Stimulated activated CD8-positive, alpha-beta memory T cell treated with anti-CD3 and anti-CD28 coated beads, Interleukin-4, amount 100 ng/mL, for 1 hour (primary cell): ENCODE measurements at places on chromosomes 3 and 15.

GRCh38 chr3:194328053-194328657 lies 23.0 kb downstream of the CPN2 start:
- DNase-seq: no peak

- DNase-seq: no peak
Observed at GRCh38 chr3:105821433-105821832, 47.4 kb downstream of the CBLB start.

DNA sequence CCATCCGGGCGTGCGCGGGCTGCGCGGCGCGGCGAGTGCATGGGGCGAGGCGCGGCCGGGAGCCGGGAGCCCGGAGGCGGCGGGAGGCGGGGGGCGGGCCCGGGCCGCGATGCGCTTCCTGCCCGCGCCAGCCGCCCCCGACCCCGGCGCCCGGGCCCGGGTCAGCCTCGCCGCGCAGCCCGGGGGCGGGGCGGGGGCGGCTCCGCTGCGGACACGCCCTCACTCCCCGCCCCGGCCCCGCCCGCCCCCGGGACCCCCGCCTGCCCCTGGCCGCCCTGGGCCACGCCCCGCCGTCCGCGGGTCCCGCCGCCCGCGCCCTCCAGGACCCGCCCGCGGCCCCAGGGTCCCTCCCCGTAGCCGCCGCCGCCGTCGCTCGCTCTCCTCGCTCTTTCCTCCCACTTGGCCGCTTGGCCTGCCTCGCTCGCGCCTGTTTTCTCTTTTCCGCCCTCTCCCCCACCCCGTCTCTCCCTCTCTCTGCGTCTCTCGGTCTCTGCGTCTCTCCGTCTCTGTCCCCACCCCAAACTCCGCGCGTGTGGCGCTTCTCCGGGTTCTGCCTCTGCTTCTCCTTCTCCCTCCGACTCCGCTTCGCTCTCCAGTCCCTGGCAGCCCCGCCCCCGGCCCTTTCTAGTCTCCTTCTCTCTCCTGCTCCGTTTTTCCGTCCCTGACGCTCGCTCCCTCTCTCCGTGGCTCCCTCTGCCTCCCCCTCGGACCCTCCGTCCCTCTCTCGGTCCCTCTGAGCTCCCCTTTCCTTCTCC lies at the start of gene PLXND1:
Gene PLXND1, minus strand, starts transcription at position 41 of the 755 bp plus-strand sequence. Its CDS starts 37 bp downstream, at position 4.
- DNase-seq: no peak

GRCh38 chr15:78241017-78241416 lies 6.7 kb upstream of the ACSBG1 start:
- peak; percentile 70 for DNase-seq

- DNase-seq: no peak
Observed at GRCh38 chr3:193589129-193589528, 3.9 kb upstream of the OPA1 start.

GRCh38 chr15:85456798-85457197 lies 76.4 kb downstream of the AKAP13 start:
- DNase-seq: no peak

GRCh38 chr3:128983293-128984069 lies 10.4 kb downstream of the CFAP92 start:
- DNase-seq: no peak

- DNase-seq: no peak
Observed at GRCh38 chr15:59180945-59181600, 25.6 kb upstream of the LDHAL6B start.

DNA sequence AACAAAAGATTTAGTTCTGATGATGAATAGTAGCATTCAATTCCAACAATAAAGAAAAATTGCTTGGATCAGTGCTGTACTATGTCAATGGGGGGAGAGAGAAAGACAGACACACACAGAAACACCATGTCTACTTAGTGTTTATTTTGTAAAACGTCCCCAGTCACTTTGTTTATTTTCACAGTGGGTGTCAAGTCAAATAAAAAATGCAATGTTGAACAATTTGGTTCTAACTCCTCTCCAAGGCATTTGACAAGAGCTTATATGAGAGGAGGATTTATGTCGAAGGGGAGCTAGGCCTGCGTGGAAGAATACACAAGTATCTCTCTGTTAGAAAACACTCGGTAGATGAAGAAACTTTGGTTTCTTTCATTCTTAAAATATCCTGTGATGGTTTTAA lies 201.7 kb upstream of the SLC2A2 start:
- DNase-seq: no peak

DNA sequence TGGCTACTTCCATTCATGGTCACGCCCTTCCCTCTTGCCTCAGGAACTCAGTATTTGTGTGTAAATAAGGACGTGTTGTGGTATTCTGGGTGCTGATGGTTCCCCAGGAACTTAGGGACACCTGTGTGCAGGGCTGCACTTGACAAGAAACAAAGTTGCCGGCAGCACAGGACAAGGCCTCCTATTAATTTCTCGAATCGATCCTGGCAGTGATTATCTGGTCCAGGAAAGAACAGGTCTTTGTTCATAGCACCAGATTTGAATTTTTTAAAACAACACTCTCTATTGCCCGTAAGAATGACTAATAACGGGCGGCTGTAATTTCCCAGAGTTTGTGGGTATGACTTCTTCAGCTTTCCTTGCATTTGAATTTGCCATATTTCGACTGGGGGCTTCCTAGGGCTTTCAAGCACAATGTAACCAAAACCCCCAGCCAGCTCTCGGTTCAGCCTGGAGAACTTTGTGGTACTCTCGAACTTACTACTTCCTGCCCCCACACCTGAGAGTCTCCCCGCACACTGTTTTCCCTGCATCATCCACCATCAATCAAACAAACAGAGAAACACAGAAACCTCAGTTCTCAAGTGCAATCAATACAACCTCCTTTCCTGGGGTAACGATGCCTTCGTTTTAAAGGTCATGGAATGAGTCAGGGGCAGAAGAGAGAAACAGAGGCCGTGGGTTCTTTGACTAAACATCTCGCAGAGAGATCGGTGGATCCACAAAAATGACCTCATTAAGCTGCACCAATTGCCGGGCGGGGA lies 241.7 kb upstream of the ICE2 start:
- DNase-seq: no peak

DNA sequence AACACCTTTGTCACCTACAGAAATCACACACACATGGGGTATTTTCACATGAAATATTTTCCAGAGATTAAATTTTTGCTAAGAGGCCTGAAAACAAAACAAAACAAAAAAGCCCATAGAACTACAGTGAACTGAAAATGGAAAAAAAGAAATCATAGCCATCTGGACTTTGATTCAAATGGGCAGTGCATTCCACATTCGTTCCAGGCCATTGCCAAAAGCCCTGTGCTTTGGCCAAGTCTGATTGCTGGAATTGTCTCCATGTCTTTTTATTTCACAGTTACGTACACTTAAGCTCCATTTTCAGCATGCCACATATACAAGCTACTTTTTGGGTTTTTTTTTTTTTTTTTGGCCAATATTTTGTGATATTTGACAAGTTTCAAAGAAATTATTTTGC lies 47.1 kb downstream of the TFG start:
- DNase-seq: no peak

- no peak for DNase-seq
Observed at GRCh38 chr15:68578980-68579935, at the start of gene CORO2B. Gene CORO2B, plus strand, starts transcription at chr15:68578993. Its CDS starts 270 bp downstream, at chr15:68579263.

GRCh38 chr3:98232489-98232888 lies 31.6 kb upstream of the OR5H6 start:
- DNase-seq: no peak

- no peak for DNase-seq
Observed at GRCh38 chr3:69108811-69109210, 13.6 kb downstream of the LMOD3 start.
